Activated naive CD4-positive, alpha-beta T cell treated with anti-CD3 and anti-CD28 coated beads, Interleukin-2, amount 50 U/mL, for 16 hours (primary cell): ENCODE measurements at places on chromosomes 11 and 22.

GRCh38 chr11:57787920-57788702 lies 26.5 kb downstream of the CTNND1 start:
- no peak for DNase-seq

DNA sequence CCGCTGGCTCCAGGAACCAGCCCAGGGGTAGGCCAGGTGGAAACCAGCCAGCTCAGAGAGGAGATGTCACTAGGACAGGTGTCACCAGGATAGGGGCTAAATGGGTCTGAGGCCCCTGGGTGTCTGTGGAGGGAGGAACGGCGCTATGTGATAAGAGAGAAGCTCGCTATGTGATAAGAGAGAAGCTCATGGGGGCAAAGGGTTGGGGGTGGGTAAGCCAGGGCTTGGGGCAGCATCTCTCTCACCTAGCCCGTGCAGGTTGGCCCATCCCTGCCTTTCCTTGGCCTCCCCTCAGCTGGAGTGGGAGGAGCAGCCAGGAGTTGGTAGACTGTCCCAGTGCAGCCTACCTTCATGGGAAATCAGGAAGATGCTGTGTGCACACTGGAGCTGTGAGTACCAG lies 26.5 kb upstream of the SUSD2 start:
- no peak for DNase-seq

GRCh38 chr11:20042045-20042639 lies 118.1 kb downstream of the DBX1 start:
- no peak for DNase-seq

DNA sequence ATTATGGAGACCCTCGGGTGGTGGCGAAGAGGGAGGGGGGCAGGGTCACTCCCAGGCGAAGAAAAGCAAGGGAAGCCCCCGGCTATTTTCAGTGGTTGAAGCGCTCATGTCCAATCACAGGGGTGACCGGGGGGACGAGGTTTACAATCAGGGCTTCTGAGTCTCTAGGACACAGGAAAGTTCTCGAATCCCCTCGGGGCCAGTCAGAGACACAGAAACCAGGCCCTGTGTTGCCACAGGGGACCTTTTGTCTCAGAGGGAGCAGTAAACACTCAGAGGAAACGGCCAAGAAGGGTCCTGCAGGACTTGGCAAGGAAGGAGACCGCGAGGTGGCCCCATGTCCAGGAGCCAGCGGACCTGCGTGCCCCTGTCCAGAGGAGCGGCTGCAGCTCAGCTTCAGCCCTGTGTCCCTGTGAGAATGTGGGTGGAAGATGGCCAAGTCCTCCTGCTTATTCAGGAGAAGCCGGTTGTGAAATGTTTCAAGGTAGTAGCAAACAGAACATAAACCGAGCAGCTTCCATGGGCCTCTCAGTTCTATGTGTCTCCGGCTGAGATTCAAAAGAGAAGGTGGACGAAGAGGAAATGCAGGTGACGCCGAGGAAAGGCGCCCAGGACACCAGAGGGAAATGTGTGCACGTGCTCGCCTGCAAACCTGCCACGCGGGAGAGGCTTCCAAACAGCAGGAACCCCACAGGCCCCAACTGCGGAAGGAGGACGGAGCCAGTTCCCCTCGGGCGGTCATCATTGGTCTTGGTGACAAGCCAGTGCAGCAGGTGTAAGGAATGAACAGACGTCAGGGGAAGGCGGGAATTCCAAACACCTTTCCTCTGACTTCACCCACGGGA lies 357.6 kb downstream of the BRD1 start:
- no peak for DNase-seq

DNA sequence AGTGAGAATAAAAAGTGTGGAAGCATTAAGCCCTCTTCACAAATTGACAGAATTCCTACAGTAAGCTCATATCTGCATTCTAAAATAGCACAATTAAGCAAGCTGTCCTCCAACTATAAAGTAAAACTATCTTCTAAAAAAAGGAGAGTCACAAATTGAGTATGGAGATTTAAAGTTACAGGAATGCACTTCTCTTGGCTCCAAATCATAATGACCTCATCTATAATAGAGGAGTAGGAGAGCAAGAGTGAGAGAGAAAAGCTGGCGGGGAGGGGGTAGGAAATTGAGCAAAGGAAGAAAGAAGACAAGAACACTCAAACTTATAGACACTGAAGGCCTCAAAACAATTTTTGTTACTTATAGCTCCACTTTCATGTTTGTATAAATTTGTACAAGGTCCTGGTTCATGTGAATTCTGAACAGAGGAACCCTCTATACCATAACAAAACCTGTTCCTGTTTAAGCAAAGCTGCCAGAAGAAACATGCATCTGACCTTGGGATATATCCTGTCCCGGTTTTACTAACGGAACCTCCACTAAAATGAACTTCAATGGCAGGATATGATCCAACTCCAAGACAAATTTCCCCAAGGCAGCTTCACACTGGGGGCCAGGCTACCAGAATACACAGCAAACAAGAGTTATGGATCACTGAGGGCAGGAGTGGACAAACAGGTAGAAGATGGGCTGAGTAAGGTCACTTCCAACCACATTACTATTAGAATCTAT lies 37.2 kb downstream of the SLC35F2 start:
- no peak for DNase-seq

GRCh38 chr11:450809-451451 lies 851 bp downstream of the PTDSS2 start:
- peak; percentile 81 for DNase-seq

- DNase-seq = no peak
Observed at GRCh38 chr11:35917676-35918075, 26.2 kb upstream of the LDLRAD3 start.

DNA sequence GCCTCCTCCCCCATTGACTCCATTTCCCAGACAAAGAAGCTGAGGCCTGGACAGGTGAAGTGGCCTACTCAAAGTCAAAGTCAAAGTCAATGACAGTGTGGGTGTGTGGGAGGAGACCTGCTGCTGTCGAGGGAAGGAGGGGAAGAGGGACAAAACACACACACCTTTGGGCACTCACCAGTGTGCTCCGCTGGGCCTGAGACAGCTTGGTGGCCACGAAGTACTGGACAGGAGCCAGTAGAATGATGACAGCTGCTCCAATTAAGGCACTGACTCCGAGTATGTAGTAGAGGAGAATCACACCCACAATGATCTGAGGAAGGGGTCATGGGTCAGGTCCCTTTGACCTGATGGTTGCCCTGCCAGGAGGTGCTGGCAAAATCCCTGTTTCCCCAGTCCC lies 33.6 kb downstream of the ABCC8 start:
- no peak for DNase-seq

DNA sequence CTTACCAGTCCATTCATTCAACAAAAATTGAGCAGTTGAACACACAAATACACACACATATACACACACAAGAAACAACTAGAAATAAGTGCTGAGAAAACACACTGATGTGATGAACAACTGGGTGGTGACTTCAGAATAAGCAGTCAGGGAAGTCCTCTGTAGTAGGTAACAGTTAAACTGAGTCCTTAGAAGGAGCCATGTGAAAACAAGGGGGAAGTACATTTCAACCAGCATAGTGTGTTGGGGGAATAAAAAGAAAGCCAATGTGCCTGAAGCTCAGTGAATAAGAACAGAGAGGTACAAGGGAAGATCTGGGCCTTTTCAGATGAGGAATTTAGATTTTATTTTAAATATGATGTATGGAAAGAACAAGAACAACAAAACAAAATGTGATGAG lies 6.8 kb upstream of the TMEM123 start:
- no peak for DNase-seq

GRCh38 chr11:10524471-10524870 lies 16.5 kb downstream of the RNF141 start:
- DNase-seq = no peak

DNA sequence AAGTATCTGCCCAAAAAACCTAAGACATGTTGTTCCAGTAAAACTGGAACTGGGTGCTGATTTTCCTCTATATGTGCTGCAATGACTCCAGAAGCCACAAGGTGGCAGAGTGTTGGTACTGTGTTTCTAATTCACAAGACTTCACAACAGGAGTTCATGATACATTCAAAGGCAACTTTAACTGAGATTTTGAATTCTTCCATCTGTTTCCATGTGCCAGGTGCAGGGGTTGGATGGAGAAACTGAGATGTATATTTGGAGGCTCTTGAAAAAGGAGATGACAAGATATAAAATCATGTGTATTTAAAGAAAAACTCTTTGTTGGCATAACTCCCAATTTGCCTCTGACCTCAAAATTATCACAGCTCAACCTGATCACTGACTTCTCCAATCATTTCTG lies 1098.6 kb upstream of the CCDC90B start:
- DNase-seq = no peak

- DNase-seq = no peak
Observed at GRCh38 chr22:19976671-19977070, 35.1 kb upstream of the TXNRD2 start.

GRCh38 chr22:30380011-30380410 lies 7.2 kb downstream of the RNF215 start:
- DNase-seq = no peak

DNA sequence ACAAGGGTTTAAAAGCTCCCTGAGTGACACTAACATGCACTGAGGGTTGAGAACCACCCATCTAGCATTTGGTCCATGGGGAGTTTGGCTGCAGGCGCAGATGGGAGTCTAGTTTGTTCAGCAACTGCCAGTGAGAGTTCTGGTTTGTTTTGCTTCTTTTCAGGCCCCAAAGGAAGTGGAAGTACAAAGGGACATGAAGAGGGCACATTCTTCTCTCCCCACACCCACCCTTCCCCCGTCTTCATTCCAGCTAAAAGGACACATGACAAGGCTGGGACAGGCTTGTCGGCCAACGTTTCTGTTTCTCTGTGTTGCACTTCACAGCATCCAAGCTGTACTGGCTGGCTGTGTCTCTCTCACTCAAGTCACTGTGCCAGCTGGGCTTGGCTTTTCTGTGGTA lies 8.2 kb upstream of the ENDOD1 start:
- no peak for DNase-seq

- DNase-seq = no peak
Observed at GRCh38 chr11:114598461-114598860, 2.9 kb upstream of the NXPE4 start.

DNA sequence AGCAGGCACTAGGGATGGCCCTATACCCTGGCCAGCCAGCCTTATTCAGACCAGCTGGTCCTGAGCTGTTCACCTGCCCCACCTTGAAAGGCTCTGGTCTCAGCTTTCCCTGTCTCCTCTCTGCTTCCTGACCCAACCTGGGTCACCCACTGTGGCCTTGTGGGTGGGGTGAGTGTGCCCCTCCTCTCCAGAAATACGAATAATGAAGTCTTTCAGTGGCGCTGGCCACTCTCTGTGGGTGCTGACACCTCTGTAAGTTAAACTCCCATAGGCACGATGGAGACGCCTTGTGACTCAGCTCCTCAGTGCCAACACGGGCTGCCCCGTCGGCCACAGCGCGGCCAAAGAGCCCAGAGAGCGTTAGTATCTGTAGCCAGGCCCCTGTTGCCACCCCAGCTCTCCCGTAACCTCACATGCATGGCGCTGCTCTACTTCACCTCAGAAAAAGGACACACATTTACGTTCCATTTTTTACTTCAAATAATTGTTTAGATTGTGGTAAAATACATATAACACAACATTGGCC lies 74.6 kb upstream of the SEPTIN5 start:
- DNase-seq = no peak

GRCh38 chr11:125303186-125303585 lies 138.6 kb downstream of the PKNOX2 start:
- DNase-seq = no peak

DNA sequence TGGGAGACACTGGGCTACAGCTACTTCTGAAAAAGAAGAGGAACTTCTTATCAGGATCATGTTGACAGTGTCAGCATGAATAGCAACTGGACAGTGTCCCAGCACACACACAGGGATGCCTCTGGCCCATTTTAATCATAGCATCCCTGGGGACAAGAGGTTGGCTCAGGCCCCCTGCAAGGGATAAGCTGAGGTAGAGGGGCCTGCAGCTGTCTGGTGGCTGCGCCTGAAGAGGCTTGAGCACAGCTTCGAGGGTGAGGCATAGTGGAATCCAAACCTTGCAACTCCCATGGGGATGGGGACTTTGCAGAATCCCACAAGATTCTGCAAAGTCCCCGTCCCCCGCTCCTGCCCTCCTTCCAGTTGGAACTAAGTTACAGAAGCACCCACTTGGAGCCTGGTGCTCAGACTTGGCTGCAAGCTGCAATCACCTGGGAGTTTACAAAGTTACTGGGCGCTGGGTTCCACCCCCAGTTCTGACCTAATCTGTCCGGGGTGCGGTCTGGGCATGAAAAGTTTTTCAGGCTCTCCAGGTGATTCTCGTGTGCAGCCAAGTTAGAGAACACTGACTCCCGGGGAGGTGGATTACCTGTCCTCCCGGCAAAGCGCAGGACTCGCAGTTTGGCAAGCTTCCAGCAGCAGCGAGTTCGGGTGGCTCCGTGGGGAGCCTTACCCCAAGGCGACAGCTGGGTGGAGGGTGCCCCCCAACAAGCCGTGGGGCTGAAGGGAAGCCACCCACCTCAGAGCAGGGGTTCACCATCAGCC lies 16.0 kb upstream of the LINC01488 start:
- DNase-seq = no peak

- DNase-seq = no peak
Observed at GRCh38 chr11:16969010-16969999, 44.9 kb downstream of the PLEKHA7 start.
